Kidney (tissue), 22 donors: ENCODE measurements at places on chromosomes 5 and 9. TPM values are rescaled to one million over a fixed set of nuclear protein-coding genes. Genes with fewer than 3 reads are reported as not detected.

The SMC2 gene
- 2.5 TPM for polyA plus RNA-seq

DNA sequence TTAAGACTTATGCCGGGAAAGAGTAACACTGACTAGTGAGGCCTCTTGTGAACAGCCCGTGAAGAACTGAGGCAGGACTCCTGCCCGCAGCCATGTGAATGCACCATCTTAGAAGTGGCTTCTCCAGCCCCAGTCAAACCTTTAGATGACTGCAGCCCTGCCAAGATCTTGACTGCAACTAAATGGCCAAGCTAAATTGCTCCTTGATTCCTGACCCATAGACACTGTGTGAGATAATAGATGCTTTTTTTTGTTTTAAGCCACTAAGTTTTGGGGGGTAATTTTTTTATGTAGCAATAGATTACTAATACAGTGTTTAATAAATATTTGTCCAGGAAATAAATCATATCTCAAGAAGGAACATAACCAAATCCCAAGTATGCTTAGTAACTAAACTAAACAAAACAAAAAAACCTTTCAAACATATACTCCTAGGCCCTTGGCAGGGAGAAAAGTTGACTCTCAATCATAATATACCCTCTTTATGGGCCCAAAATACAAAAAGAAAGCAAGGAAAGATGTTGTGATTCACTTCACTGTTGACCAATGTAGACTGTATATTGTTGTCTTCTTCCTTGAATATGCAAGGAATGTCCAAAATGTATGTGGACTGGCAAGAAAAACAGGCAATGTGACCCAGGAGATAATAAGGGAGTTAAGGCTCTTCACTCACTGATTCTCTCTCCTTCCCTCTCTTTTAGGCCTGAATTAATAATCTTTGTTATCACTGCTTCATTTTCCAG lies 79.7 kb upstream of the ZNF366 start:
- DNase-seq, result no peak

GRCh38 chr9:134892820-134893420 lies 12.3 kb downstream of the FCN2 start:
- DNase-seq, result no peak

DNA sequence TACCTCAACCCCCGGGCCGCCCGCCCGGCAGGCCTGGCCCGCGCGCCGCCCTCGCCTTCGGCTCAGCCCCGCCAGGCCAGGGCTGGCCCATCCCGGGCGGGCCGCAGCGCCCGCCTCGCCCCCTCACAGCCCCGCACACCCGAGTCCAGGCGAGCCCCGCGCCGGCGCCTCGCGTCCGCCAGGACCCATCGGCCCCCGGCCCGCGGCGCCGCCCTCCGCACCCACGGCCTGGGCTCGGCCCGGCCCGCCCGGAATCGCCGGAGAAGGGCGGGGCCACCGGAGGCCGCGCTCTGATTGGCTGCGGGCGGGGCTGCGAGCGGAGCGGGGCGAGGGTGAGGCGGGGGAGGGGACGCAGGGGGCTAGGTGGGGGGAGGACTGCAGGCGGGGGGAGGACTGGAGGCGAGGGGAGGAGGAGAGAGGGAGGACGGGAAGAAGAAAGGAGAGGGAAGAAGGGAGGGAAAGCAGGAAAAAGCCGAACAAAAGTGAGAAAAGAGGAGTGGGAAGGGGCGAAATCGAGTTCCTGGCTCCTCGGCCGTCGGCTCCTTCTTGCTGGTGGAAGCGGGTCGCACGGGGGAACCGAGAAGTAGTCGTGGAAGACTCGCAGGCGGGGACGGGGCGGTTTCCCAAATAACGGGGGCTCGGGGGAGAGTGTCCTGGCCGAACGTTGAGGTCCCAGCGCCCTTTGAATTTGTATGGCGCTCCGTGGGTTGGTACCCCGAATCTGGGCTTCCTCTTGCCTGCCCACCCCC lies 472 bp upstream of the UBTD2 start:
- DNase-seq, result peak; percentile 90

The NUTM2F gene
- polyA plus RNA-seq, result not detected

The SIMC1 gene
- polyA plus RNA-seq, result 4.1 TPM

GRCh38 chr5:177365845-177366527 lies 8.3 kb downstream of the RGS14 start:
- peak; percentile 42 for DNase-seq

The EQTN gene
- not detected for polyA plus RNA-seq

The MLANA gene
- polyA plus RNA-seq, result not detected

The PCAT7 gene
- polyA plus RNA-seq, result 1.5 TPM

The HCN1 gene
- polyA plus RNA-seq, result not detected

- DNase-seq, result no peak
These were observed 3.5 kb downstream of the GZMK start for GRCh38 chr5:55027595-55027994.

The RECK gene
- polyA plus RNA-seq, result 4.5 TPM

GRCh38 chr5:69156456-69156855 lies 10.5 kb upstream of the CCNB1 start:
- no peak for DNase-seq

The HSD17B3 gene
- polyA plus RNA-seq, result 2.0 TPM

GRCh38 chr9:105296445-105296844 lies 52.0 kb downstream of the SLC44A1 start:
- DNase-seq, result no peak
